D721Med (cell line): ENCODE measurements at places on chromosomes 1 and 21.

GRCh38 chr1:209619696-209620486 is 32.3 kb downstream of the LAMB3 start:
- no peak for DNase-seq

- DNase-seq = no peak
Measured at GRCh38 chr1:160124705-160125478, 9.3 kb downstream of the ATP1A2 start.

DNA sequence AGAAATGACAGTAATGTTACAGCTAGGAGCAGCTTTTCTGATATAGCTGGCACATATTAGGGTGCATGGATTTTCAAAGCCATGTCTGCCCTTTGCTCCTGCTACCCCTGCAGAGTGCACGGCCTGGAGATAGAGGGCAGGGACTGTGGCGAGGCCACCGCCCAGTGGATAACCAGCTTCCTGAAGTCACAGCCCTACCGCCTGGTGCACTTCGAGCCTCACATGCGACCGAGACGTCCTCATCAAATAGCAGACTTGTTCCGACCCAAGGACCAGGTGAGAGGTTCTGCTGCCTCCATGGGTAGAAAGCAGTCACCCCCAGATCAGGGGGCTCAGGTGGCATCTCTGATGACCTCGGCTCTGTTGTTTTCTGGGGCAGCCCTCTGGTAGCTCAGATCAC is 9.8 kb downstream of the MTARC1 start:
- DNase-seq = no peak

- no peak for DNase-seq
Measured at GRCh38 chr1:30462826-30463425, 260.5 kb downstream of the MATN1 start.

- DNase-seq = no peak
Measured at GRCh38 chr1:171155484-171155883, 29.6 kb upstream of the FMO2 start.

DNA sequence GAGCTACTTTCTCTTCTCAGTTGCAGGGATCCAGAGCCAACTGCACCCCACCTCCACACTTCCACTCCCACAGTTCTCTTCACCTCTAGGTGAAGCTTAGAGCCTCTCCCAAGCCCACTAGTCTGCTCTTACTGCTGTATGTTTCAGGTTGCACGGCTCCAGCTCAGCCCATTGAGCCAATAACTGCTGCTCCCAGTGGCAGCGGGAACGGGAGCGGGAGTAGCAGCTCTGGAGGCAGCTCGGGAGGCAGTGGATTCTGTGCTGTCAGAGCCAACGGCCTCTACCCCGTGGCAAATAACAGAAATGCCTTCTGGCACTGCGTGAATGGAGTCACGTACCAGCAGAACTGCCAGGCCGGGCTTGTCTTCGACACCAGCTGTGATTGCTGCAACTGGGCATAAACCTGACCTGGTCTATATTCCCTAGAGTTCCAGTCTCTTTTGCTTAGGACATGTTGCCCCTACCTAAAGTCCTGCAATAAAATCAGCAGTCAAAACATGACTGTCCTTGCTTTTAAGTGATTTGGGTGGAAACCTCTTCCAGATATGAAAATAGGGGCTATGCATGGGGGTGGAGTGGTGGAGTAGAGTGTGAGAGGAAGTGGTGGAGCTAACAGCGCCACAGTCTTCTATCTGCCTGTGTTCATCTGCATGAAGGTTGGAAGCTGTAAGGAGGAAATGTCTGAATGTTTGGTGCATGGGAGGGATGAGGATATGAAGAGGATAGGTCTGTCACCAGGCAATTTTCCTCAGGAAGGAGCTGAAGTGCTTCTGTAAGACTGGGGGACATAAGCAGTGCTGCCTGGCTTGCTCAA is 29.6 kb downstream of the CHIA start:
- no peak for DNase-seq
